A172 (cell line): ENCODE measurements at places on chromosomes 1 and 21.
A peak's percentile ranks its signal among the peaks of the same experiment; 100 is the strongest.

DNA sequence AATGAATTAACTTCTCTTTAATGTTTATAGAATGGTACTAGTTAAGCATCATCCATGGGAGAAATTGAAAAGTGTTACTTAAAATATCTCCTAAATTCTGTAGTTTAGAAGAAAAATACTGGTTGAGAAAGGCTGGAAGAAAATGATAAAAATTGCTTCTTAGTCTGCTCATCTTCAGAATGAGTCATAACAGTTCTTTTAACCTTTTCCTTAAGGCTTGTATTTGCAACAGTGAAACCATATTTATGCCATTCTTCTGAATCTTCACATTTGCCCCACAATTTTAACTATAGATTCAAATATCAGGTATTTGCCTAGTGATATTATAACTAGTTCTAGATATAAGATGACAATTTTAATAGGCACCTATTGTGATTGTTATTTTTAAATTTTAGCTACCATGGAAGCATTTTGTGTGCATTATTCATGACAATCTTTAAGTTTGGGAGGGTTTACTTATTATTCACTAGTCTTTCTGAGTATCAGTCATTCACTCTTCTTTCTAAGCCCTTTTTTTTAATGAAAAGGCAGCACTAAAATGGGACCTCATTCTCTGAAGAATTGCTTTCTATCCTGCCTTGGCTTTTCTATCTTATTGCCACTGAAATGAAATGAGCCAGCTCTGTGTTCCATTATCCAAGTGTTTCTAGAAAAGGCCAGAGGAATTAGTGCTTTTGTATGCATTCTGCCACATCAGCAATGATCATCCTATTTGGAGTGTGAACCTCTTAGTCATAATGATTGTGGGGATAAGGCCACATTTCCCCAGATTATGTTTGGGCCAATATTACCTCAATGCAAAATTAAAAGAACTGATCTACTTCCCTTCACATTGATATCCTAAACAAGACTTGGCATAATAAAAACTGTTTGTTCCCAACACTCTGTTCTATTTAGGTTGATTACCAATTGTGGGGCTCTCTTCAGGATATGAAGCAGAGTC lies 58.4 kb downstream of the SAMSN1 start:
- no peak for DNase-seq

DNA sequence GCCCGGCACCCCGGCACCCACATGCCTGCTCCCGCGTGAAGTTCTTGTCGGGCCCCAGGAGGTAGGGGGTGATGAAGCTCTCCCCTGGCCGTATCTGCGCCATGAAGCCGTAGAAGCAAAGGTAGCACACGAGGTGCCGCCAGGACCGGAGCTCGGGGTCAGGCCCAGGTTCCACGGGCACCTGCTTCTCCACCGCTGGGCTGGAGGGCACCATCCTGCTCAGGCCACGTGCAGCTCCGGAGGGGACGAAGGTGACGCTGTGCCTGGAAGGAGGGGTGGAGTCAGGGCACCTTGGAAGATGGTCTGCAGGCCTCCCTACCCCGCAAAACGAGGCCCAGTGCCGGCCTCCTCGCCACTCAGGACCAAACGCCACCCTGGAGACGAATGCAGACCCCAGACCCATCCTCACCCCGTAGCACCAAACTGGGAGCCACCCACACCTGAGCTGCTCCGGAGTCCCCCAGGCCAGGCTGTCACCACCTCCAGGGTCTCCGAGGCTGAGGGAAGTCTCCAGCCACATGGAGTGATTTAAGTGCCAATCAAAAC lies 4.4 kb downstream of the SLC19A1 start:
- DNase-seq: no peak

DNA sequence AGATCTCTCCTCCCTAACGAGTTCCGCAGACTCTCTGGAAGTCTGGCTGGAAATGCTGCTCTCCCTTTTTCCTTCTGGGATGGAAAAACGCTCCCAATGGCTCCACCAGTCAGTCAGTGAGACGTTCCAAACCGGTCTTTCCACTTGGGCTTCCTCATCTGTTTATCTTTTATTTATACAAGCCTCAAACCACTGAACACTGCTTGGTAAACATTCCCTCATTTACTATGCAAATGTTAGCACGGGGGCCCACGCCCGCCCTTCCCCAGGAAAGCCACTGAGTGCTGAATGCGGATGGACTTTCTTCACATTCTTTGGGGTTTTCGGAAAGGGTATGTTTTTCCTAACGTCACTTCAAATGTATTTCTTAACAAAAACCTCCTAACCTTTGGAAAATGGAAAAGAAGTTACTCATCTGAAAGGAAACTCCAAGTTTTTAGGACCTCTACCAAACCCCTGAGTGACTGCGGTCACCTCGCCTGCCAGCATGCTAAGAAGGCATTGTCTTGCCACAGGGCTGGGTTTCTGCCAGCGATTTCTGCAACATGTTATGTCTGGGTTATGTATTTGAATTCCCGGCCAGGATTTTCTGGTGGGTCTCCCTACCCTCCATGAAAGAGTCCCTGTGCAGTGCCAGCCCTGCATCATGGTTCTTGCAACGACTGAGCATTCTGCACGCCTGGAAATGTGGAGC lies 14.0 kb upstream of the UMODL1 start:
- no peak for DNase-seq

DNA sequence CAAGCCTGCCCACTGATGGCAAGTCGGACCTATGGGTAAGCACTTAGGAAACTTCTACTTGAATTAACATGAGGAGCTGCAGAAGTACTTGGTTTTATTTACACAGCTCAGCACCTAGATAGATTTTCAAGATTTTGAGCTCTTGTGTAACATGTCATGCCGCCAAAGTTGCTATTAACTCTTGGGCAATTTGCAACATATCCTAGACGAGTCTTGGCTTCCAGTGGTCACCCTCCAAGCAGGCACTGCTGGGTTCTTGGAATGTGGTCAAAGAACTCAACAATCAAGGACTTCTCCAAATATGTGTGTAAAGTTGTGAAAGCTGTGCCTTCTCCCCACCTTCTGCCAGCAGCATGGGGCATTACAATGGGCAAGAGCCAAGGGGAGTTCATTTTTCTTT lies 17.8 kb upstream of the GUCA2B start:
- no peak for DNase-seq

GRCh38 chr1:226211181-226211821 lies 12.2 kb upstream of the MIXL1 start:
- no peak for DNase-seq

DNA sequence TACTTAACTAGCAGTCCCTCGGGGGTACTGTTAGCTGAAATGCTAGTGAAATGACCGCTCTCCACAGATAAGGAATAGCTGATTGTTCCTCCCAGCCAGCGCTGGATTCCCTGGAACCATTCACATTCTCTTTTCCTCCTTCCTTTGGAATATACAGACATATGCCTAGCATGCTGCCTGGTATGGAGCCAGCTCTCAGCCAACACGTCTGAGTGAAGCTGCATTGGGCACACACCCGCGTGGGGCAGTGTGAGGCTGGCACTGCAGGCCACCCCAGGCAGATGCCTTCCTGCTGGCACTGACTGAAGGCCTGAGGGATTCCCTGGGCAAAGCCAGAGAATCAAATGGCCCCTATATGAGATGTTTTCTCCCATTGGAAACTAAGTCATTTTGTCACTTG lies 66.7 kb downstream of the TLR5 start:
- no peak for DNase-seq

GRCh38 chr1:54122135-54122751 lies 30.6 kb downstream of the CDCP2 start:
- no peak for DNase-seq

DNA sequence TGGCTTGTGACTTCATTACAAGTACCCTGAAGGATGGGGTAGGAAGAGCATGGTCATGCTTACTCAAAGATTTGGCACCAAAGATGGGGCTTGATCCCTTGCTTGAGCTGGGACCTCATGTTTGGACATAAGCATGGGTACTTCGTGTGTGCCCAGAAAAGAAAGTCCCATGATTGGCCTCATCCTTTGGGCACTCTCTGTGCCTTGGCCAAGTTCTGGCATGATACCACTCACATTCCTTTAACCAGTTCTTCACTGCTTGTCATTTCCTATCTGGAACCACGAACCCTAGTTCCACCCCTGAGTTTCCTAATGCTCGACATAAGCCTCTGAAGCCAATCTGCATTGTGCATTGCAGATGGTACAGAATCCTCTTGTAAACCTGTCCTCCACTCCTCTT lies 107.0 kb downstream of the NAV1 start:
- DNase-seq: peak; percentile 31

DNA sequence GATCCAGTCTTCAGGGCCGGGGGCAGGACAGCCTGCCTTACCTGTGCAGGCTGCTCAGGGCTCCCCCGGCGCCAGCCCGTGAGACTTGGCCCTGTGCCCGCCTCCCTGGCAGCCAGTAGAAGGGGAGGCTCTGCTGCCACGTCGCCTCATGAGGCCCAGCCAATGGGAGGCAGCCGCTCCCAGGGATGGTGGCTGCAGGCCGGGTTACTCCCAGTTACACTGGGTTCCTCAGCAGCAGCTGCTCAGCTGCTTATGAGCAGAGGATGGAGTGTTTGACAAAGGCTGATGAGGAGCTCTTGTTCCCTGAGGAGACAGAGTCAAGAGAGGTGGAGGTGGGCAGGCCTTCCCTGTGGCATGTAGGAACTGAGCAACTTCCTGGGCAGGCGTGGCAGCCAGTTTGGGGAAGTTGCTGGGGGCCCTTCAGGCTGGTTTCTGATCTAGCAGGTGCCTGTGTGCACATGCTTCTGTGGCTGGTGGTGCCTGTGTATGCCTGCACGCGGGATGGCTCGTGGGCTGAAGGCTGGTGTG lies 5.5 kb downstream of the MFSD2A start:
- no peak for DNase-seq

DNA sequence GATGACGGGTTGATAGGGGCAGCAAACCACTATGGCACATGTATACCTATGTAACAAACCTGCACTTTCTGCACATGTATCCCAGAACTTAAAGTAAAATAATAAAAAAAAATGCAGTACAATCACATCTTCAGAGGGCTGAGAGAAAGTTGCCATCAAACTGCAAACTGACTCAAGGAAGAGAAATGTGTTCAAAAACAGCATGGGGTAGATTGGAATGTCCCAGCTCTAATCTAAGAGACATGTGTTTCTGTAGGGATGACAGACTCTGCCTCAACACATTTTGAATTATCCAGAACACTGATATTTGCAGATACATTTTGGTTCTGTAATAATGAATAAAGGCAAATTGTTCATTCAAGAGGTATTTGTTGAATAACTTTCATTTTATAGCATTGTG lies 171.2 kb upstream of the RUNX1 start:
- DNase-seq: no peak

DNA sequence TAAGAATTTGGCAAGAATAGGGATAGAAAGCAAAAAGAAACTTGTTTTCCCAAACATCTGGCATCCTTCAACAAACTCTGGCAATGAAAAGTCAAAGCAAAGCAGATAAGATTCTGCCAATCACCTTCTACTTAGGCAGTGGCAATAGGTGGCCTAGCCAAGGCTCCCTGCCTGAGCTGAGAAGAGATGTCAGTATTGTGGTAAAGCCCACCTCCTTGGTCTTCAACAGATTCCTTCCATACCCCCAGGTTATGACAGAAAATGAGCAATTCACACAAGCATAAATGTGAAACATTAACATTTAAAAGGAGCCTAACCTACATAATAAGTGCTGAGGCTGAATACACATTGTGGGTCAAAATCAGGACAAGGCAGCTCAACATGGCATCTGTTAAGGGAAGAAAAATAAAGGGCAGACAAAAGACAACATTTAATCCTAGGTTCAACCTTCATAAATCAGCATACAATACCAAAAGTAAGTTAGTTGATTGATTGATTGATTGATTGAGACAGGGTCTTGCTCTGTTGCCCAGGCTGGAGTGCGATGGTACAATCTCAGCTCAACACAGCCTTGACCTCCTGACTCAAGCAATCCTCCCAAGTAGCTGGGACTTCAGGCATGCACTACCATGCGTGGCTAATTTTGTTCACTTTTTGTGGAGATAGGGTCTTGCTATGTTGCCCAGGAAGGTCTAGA lies 123.1 kb downstream of the AKT3 start:
- no peak for DNase-seq

DNA sequence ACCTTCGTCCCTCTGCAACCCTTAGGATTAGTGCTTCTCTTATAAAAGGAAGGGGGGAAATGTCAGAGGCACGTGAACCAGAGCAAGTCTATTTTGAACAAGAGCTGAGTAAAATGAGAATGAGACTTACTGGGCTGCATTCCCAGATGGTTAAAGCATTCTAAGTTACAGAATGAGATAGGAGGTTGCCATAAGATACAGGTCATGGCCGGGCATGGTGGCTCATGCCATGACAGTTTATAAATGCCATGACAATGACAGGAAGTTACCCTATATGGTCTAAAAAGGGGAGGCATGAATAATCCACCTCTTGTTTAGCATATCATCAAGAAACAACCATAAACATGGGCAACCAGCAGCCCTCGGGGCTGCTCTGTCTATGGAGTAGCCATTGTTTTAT lies 2.5 kb upstream of the AQP10 start:
- DNase-seq: no peak

- DNase-seq: peak; percentile 94
Observed at GRCh38 chr21:34986561-34987500, 62.3 kb downstream of the RUNX1 start.

- DNase-seq: peak; percentile 74
Observed at GRCh38 chr1:88327391-88328267, 356.4 kb upstream of the PKN2 start.

DNA sequence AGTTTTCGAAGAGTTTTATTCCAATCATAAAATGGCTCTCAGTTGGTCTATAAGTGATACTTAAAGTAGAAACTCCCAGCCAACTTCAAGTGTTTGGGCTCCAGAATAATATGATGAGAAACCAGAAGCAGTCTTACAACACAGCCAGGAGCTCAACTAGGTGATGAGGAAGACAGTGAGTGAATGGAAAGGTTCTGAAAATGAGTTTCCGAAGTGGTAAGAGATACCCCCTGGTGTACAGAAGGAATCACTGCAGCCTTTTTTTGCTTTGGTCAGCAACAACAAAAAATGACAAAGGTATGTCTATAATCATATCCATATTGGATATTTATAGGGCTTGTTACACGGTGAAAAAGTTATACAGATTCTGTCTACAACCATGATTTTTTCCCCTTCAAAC lies 16.5 kb downstream of the KRTAP19-1 start:
- DNase-seq: peak; percentile 4

- DNase-seq: peak; percentile 67
Observed at GRCh38 chr1:165116732-165117131, 239.8 kb downstream of the LMX1A start.

GRCh38 chr1:8285103-8285502 lies 32.8 kb upstream of the SLC45A1 start:
- DNase-seq: no peak
